Stimulated activated CD4-positive, alpha-beta T cell treated with anti-CD3 and anti-CD28 coated beads, TNF-alpha, amount 100 ng/mL, for 24 hours (primary cell): ENCODE measurements at places on chromosomes 1 and 21.

DNA sequence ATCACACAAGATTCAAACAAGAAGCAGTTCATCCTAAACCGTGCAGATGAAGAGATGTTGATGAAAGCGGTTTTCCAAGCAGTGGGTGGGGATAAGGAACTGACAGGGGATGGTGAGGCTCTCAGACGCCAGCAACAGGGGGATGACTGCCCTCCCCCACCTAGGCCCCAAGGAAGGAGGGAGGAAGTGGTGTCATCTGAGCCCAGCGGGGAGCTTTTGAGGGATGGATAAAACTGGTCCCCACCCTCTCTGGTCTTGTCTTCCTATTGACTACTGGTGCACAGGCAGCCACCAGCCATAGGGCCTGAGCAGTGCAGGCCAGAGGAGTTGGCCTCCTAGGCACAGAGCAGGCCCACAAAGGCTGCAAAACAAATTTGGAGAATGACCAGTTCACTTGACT is 175.5 kb downstream of the HUNK start:
- no peak for DNase-seq

DNA sequence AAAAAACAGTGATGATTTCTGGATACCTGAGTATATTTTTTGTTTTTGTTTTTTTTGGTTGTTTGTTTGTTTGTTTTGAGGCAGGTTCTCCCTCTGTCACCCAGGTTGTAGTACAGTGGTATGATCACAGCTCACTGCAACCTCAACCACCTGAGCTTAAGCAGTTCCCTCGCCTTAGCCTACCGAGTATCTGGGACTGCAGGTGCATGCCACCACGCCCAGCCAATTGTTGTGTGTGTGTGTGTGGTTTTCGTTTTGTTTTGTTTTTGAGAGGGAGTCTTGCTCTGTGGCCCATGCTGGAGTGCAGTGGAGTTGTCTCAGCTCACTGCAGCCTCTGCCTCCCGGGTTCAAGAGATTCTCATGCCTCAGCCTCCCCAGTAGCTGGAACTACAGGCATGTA is 55.3 kb upstream of the RCC1 start:
- no peak for DNase-seq

GRCh38 chr1:187842406-187843165 is 1013.8 kb downstream of the PLA2G4A start:
- DNase-seq = no peak

DNA sequence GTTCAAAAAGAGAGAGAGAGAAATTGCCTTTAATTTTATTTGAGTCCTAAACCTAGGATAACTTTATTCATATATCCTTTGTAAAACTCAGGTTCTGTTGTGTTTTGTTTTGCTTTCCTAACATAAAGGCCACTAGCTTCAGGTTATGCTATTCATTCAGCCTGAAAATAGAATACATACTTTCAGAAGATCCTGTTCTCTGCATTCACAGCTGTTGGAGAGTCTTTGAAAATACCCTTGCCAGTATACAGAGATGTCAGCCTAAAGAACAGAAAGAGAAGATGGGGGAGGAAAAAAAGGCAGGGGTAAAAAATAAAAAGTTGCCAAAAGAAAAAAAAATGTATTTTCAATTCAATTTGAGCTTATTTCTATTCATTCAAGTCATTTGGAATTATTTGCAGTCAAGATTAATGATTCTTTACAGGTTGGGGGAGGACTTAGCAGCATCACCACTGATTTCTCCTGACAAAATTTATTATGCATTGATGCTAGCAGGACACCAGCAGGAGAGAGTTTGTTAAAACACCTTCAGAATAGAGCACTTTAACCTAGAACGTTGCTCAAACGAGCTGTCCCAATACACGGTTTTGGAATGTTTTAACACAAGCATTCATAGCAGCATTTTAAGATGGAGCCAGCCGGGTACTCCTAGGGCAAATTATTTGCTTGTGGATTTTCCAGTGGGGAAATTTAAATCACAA is 318.5 kb downstream of the NTNG1 start:
- no peak for DNase-seq

DNA sequence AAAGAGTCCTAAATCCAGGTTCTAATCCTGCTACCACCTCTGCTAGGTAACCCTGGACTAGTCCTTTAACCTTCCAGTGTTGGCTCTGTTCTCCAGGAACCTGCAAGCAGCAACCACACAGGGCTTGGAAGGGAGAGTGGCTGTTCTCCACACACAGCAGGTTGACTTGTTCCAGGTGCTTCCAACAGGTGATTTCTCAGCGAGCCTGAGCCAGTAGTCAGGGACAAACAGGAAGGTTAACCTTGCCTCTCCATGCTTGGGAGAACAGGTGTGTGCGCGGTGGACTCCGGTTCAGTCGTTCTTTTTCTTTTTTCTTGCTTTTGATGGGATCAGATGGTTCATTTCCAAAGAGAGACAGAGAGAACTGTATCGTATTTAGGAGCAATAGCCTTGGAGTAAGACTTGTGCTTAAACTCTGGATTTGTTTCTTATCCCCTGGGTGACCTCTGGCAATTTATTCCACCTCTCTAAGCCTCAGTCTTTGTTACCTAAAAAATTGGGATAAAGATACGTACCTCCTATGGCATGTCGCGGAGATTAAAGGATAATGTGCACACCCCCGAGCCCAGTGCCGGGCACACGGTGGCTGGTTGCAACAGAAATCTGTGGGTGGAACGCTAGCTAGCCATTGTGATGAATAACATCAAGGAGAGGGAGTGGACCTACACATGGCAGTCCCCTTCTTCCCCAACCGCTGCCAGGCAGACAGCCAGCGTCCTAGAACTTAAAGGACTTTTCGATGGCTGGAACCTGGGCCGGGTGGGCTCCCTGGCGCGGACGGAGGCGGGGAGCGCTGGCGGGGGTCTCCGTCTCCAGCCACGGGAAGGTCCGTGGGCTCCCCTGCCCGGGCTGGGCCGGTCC is 583 bp upstream of the CACHD1 start:
- no peak for DNase-seq

- DNase-seq = no peak
Measured at GRCh38 chr1:30853350-30853749, 55.2 kb downstream of the SDC3 start.

DNA sequence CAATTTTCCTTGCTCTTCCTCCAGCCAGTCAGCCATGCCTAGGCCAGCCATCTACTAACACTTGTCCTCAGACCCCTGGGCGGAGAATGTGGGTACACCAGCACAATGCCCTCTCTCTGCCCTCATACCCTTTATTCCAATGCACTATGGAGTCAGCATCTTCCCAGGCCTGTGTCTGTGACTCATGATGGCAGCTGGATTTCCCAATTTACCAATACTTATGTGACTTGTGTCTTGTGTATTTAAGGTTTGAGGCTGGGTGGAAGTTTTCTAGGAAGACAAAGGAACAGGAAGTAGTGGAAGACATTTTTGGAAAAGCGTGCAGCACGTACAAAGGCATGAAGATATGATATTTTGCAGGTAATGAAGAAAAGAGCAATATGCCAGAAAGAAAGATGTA is 114.3 kb downstream of the NMNAT2 start:
- DNase-seq = no peak

GRCh38 chr1:208965351-208965750 is 618.2 kb upstream of the CAMK1G start:
- no peak for DNase-seq

DNA sequence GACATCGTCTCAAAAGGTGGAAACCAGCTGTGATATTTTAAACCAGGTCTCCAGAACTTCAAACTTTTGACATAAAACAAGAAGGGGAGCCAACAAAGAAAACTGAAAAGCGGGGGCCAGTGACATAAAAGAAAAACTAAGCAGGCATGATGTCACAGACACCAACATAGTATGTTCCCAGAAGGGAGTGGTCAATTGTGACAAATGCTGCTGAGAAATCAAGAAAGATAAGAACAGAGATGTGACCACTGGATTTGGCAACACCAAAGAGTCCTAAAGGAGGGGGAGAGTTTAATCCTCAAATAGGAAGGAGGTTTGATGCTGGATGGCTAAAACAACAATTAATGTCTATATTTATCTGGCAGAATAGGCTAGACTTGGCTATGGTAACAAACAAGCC is 2.3 kb upstream of the RNF19B start:
- no peak for DNase-seq

GRCh38 chr1:31708324-31708723 is 4.5 kb upstream of the COL16A1 start:
- DNase-seq = no peak

GRCh38 chr1:60483509-60483908 is 409.9 kb upstream of the C1orf87 start:
- DNase-seq = no peak

DNA sequence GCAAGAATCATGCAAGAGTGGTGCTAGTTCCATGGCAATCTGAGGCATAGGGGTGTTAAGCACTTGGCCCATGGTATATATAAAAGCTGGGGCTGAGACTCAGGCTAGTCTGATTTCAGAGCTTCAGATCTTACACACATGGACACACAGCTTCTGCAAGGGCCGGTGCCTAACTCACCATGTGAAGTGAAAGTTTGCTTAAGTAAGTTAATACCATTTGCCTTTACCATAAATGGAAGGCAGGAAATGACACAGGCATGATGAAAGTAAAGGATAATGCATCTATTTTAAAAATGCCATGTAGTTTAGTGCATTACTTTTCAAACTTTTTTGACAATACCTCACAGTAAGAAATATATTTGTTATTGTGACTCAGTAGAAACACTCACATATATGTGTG is 122.6 kb downstream of the KCNJ6 start:
- no peak for DNase-seq
